Activated T-cell treated with anti-CD3 and anti-CD28 coated beads, Interleukin-2, amount 50 U/mL, for 72 hours (primary cell): ENCODE measurements at places on chromosomes 11 and 22.

DNA sequence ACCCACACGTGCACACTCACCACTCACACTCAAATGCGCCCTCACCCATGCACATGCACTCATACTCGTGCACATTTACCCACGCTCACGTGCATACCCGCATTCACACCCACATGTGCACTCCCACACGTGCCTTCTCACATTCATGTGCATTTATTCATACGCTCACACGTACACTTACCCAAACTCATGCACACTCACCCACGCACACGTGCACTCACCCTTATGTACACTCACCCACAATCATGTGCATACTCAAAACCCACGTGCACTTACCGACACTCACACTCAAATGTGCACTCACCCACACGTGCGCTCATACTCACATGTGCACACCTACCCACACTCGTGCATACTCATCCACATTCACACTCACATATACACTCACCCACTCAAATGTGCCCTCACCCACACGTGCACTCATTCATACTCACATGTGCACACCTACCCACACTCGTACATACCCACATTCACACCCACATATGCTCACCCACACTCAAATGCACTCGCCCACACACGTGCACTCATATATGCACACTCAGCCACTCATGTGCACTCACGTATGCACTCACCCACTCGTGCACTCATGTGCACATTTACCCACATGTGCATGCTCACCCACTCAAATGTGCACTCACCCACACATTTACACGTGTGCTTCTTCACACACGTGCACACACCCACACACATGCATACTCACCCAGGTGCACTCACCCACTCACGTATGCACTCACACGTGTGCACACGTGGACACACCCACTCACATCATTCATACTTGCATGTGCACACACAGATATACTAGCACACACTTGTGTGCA, 84.4 kb downstream of the TRMU start:
- no peaks in the 10 kb centered on the region for H3K27me3 ChIP-seq
- peaks cover 1% of the 10 kb centered on the region for H3K4me1 ChIP-seq
- H3K36me3 ChIP-seq = no peaks in the 10 kb centered on the region
- no peak for DNase-seq

DNA sequence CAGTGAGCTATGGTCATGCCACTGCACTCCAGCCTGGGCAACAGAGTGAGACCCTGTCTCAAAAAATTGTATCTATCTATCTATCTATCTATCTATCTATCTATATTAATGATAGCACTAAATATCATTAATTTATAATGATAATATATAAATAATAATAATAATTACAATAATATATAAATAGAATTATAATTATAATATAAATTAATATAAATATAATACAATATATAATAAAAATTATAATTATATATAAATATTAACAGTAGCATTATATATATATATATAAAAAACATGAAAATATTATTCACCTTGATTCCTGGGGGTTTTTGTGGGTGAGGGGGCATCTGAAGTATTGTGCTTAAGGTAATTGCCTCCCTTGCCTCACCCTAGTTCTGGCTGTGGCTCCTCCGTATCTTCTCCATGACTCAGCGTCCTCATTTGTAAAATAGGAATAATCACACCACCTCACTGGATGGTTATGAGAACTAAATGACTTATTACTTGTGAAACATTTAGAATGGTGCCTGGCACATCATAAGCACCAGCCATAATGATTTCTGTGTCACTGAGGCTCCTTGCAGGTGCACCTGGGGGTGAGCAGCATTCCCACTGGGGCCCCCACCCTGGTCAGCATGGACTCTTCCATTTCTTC, 18.8 kb downstream of the RASD2 start:
- DNase-seq = no peak
- peaks cover 13% of the 10 kb centered on the region for H3K4me1 ChIP-seq
- H3K27me3 ChIP-seq = peaks cover 26% of the 10 kb centered on the region
- no peak overlapping the region for H3K27ac ChIP-seq

DNA sequence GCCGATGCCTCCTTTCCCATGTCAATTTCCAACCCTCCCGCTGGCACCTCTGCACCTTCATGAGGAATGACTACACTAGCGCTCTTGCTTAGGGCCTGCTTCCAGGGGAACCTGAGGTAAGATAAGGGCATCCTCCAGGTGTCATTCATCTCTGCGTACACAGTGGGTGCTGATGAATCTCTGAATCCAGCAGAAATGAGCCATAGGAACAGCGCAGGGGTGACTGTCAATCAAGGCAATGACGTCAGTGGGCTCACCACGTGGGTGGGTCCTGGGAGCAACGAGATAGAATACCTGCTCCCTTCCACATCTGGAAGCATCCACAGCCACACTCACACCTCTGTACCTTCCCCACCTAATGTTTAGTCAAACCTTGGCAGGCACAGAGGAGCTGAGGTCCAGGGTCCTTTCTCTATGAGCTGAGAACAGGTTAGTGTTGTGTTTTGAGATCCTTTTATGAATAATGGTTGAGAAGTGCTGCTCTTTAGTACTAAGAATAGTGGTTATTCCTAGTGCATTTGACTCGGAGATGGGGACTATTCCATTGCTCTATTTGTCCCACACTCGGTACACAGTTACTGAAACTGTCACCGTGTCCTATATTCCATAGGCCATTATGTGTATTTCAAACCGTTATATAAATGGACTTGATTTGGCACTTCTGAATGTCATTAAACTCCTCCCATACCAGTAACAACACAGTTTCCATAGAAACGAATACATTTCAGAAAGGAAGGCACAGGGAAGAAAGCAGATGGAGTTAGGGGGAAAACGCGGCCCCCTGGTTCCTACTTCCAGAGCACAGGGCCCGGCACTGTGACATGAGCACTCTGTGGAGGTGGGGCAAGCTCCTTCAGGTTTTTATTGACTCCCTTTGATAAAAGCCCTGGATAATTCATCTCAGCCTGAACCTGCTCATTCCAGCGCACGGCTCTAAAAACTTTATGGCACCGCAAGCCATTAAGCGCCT, 193.4 kb downstream of the ST3GAL4 start:
- no peak overlapping the region for H3K27ac ChIP-seq
- no peaks in the 10 kb centered on the region for H3K4me1 ChIP-seq
- peaks cover 14% of the 10 kb centered on the region for H3K27me3 ChIP-seq
- no peaks in the 10 kb centered on the region for H3K36me3 ChIP-seq

- H3K4me3 ChIP-seq = peak overlapping the region; percentile 74
- peaks cover 30% of the 10 kb centered on the region for H3K27me3 ChIP-seq
- peaks cover 8% of the 10 kb centered on the region for H3K4me1 ChIP-seq
- H3K27ac ChIP-seq = no peak overlapping the region
- DNase-seq = no peak
- H3K36me3 ChIP-seq = no peaks in the 10 kb centered on the region
Measured at GRCh38 chr11:8809939-8810539, 101.0 kb upstream of the AKIP1 start.

DNA sequence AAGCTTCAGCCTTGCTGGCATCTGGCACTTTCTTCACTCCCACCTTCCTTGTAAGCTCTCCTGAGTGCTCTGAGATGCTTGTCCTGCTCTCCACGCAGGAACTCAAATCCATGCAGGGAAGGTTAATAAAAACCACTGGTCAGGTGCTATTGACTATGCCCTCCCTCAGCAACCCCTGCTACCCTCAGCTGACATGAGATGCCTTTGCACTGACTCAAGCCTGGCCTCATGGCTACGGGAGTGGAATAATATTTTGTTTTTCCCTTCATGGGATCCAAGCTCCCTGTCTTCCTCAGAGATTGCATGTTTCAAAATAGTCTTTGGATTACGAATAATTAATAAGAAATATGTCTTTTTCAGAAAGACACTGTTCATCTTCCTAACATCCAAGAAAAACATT, 31.7 kb upstream of the ABCC8 start:
- no peaks in the 10 kb centered on the region for H3K36me3 ChIP-seq
- DNase-seq = no peak
- no peak overlapping the region for H3K4me3 ChIP-seq
- peaks cover 4% of the 10 kb centered on the region for H3K4me1 ChIP-seq
- H3K27ac ChIP-seq = no peak overlapping the region
- H3K27me3 ChIP-seq = peaks cover 14% of the 10 kb centered on the region

DNA sequence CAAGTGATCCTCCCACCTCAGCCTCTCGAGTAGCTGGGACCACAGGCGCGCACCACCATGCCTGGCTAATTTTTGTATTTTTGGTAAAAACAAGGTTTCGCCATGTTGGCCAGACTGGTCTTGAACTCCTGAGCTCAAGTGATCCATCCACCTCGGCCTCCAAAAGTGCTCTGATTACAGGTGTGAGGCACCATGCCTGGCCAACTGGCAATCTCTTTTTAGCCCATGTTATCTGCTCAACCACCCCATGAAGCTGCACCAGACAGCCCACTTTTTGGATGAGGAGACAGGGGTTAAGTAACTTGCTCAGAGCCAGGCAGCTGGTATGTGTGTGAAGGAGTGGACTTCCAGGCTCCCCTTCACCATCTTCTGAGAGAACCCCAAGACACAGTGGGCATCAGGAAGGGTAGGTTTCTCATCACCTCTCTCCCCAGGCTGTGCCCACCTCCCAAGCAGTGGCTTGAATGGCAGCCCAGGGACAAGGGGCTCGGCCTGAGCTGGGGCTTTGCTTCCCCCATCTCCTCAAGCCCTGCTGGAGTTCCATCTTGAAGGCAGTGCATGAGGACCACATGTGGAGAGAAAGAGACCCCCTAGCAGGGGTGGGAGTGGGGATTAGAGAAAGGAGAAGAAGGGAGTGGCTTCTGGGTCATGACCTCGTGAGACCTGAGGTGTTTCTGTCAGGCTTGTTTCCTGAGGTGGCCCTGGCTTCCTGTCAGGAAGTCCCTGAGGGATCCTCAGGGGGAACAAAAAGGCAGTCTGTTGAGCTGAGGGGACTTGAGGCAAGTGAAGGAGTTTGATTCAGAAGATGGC, 87.5 kb upstream of the PARVA start:
- no peak overlapping the region for H3K27ac ChIP-seq
- no peak for DNase-seq
- H3K27me3 ChIP-seq = no peaks in the 10 kb centered on the region
- no peaks in the 10 kb centered on the region for H3K36me3 ChIP-seq

DNA sequence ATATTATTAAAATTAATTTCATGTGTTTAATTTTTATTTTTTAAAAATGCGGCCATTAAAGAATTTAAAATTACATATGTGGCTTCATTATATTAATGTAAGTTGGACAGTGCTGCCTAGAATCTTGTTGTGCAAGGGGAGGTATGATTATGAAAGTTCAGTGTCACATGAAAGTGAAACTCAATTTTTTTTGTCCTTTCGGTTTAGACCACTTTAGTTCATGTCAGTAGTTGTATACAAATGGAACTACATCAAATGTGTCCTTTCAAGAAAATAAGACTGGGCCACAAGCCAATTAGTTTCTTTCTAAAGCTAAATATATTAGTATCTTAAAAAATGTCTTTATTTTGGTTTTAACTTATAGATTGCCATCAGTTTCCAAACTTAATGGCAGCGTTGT, 35.7 kb downstream of the TBCEL start:
- no peaks in the 10 kb centered on the region for H3K4me1 ChIP-seq
- H3K4me3 ChIP-seq = no peak overlapping the region
- peaks cover 10% of the 10 kb centered on the region for H3K36me3 ChIP-seq
- H3K27ac ChIP-seq = no peak overlapping the region
- DNase-seq = no peak
- H3K27me3 ChIP-seq = no peaks in the 10 kb centered on the region

GRCh38 chr11:61930933-61931332, 13.6 kb upstream of the RAB3IL1 start:
- no peak for DNase-seq
- H3K4me1 ChIP-seq = no peaks in the 10 kb centered on the region
- peaks cover 2% of the 10 kb centered on the region for H3K36me3 ChIP-seq
- no peak overlapping the region for H3K4me3 ChIP-seq

- no peak overlapping the region for H3K4me3 ChIP-seq
- H3K36me3 ChIP-seq = no peaks in the 10 kb centered on the region
- H3K27ac ChIP-seq = no peak overlapping the region
- DNase-seq = no peak
- no peaks in the 10 kb centered on the region for H3K4me1 ChIP-seq
Measured at GRCh38 chr11:70552167-70553150, 154.1 kb downstream of the CTTN start.

GRCh38 chr22:24482575-24482974, 12.6 kb upstream of the UPB1 start:
- H3K4me1 ChIP-seq = peaks cover 36% of the 10 kb centered on the region
- H3K27ac ChIP-seq = peak overlapping the region; percentile 44
- no peaks in the 10 kb centered on the region for H3K36me3 ChIP-seq

DNA sequence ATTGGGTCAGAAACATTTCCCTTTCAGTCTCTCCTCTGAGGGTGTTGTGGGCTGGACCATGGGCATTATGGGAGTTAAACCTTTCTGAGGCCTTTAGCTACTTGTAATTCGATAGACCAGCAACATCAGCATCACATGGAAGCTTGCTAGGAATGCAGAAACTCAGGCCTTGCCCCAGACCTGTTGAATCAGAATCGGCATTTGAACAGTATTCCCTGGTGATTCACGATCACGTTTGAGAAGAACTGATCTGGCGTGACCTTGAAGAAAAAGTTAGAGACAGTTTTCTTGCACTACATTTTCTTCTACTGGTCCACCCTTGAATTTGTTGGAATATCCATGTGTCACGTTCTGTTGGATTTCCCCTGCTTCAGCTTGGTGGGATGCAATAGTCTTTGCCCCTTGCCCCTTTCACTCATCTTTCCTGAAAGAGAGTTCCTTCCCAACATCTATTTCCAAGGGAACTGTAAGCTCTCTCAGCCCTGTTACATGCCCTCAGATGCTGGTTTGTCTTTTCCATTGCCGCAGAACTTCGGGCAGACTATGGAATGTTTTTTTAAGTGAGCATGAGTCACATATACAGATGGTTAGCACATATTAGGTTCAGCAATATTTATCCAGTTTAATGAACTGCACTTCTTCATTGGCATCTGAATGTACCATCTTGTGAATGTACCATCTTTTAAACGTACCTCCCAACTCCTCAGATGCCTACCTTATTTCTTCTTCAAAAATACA, 23.9 kb downstream of the EHF start:
- peaks cover 71% of the 10 kb centered on the region for H3K27me3 ChIP-seq
- H3K36me3 ChIP-seq = no peaks in the 10 kb centered on the region
- H3K4me1 ChIP-seq = peaks cover 7% of the 10 kb centered on the region
- DNase-seq = no peak

- no peaks in the 10 kb centered on the region for H3K27me3 ChIP-seq
- H3K36me3 ChIP-seq = no peaks in the 10 kb centered on the region
- no peak overlapping the region for H3K4me3 ChIP-seq
- no peak for DNase-seq
- no peak overlapping the region for H3K27ac ChIP-seq
Measured at GRCh38 chr11:72985645-72986044, 156.5 kb downstream of the FCHSD2 start.

DNA sequence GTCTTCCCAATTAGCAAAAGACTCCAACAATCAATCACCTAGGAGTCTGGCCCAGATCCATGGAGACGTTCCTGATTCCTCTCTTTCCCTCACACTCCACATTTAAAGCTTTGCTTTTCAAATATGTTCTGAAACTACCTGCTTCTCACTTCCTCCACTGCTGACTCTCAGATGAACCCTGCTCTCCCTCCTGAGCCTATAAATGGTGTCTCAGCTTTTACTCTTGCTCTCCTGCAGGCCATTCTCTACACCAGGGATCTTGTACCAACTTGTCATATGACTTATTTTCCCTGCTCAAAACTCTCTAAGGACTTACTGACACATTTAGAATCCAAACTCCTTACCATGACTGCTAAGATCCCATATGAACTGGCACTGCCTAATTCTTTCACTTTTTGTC, 138.4 kb upstream of the DDI1 start:
- DNase-seq = no peak
- no peaks in the 10 kb centered on the region for H3K4me1 ChIP-seq
- no peaks in the 10 kb centered on the region for H3K27me3 ChIP-seq
- H3K36me3 ChIP-seq = no peaks in the 10 kb centered on the region

- no peaks in the 10 kb centered on the region for H3K36me3 ChIP-seq
- H3K4me1 ChIP-seq = peaks cover 4% of the 10 kb centered on the region
- peaks cover 11% of the 10 kb centered on the region for H3K27me3 ChIP-seq
- H3K27ac ChIP-seq = no peak overlapping the region
- DNase-seq = no peak
Measured at GRCh38 chr11:115256397-115257197, 247.6 kb downstream of the CADM1 start.
